Germinal center (tissue), 1 donor: ENCODE measurements at places on chromosomes 3 and 15.

DNA sequence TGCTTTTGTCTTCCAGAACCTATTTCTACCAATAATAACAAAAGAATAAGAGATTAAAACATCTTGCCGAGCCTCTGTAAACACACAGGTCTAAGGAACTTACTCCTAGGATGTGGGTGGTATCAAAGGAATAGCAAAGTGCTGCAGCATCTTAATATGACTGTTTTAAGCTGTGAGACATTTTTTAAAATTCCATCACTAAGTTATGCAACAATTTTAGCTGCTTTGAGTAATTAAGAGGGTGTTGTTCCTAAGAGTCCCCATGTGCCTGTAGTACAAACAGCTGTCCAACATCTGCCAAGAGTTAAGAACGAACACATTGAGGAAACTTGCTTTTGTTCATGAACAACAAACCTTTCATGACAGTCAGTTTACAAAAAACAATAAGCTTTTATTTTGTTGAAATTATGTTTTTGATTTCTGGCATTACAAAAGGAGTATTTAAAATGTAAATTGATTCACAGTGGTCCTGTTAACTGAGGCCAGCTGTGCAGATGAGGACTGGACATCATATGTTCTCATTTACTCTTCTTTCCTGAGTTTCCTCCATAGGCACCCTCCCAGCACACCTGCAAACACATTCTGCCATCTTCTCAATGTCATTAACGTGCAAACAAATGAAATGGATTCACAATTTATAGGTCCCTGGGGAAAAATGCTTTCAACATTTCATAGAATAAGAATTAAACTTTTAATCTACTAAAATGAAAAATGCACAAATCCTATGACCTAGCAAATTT lies 337.3 kb upstream of the ARHGEF26 start:
- no peak for DNase-seq

- DNase-seq, result no peak
These were observed 37.3 kb downstream of the ADIPOQ start for GRCh38 chr3:186879781-186880180.

DNA sequence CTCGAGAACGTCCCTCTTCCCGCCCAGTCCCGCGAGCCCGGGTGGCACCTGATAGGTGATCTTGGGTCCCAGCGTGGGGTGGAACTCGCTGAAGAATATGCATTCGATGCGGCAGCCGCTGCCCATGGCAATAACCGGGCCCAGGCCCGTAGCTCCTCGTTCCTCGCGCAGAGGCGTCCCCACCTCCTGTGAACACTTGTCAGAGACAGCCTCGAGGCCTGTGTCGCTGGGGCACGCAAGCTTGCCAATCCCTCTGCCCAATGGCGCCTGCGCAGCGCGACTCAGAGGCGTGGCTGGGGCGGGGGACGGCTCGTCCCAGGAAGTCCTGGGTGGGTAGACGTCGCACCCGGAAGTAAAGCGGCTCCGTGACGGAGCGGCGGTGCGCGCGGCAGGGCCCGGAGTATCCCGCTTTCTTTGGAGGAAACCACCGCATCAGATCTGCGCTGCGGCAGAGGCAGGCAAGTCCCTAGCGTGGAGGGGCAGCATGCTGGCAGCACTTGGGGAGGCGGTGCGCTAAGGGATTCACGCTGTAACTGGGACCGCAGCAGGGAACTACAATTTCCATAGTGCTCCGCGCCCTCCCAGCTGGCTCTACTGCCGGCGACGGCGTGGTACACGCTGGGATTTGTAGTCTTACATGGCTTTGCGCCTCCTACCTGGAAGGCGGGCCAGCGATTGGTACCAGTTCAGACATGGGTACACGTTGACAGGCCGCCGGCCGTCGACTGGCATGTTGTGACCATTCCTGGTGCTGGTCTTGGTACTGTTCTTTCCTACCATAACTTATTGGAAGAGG lies at the start of the genes CYB561D2 and NPRL2:
Gene CYB561D2 (plus strand): TSS at position 336 of the 796 bp plus-strand sequence. CDS start 572 bp downstream, outside the sequence.
Gene NPRL2 (minus strand): TSS at position 249 of the 796 bp plus-strand sequence. CDS start 123 bp downstream, at position 126.
- peak; percentile 97 for DNase-seq

DNA sequence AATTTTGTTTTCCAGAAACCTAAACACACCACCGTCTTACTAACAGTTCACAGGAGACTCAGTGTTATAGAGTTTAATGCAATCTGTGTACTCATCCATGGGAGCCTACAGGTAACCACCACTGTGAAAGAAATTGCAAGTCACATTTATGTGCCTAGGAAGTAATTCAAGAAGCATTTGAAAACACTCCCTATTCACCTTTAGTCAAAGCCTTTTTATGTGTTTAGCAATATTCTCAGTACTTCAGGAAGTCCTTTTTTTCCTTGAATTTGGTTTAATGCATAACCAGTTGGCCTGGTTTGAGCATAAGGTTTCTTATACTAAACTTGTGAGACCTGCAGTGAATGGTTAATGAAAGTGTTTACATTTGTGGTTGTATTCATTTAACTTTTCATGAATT lies 346.1 kb downstream of the CHST2 start:
- DNase-seq, result no peak

GRCh38 chr3:83035704-83036010 lies 1274.2 kb upstream of the GBE1 start:
- no peak for DNase-seq

DNA sequence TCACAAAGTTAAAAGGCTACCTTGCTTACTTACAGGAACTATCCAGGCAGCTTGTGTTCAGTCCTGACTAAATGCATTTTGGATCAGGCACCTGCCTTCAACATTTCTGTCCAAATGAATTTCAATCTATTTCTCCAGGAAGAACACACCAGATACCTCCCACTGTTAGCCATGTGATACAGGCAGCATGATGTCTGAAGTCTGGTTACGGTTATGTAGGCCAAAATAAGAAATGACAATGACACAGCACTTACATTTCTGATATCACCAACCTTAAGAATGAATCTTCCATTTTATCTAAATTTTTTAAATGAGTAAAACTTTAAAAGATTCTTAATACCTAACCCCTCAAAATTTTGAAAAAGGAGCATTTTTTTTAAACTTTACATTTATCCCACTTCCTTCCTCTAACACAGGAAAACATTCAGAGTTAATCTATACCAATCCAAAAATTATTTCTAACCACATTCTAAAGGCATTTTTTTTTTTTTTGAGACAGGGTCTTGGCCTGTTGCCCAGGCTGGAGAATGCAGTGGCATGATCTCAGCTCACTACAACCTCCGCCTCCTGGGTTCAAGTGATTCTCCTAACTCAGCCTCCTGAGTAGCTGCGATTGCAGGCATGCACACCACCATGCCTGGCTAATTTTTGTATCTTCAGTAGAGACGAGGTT lies at the start of gene MAP4:
Gene MAP4 (minus strand): TSS at position 116 of the 673 bp plus-strand sequence. CDS start 17,556 bp downstream, outside the sequence.
- no peak for DNase-seq

GRCh38 chr15:64651601-64652191 lies 123.7 kb downstream of the RBPMS2 start:
- peak; percentile 68 for DNase-seq

- no peak for DNase-seq
These were observed 529.1 kb upstream of the CCDC54 start for GRCh38 chr3:106848099-106848498.

- DNase-seq, result no peak
These were observed 20.6 kb upstream of the TMC3 start for GRCh38 chr15:81394603-81395002.
